ENCODE measurements at places on chromosomes 2 and 18.

DNA sequence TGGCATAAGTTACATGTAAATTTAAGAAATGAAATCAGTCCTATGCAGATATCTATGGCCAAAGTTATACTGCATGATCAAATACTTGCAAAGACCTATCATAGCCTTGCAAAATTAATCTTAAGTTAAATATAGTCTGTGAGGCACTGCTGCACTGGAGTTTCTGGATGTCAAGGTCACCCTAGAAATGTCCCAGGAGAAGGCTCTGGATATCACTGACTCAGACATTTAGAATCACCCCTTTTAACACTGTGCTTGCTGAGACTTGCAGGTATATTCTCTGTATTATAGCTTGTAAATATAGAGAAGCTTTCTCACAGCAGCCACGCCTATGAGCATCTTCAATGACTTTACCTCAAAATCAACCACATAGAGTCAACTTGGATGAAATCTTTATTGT lies 51.5 kb downstream of the ETAA1 start:
- no peak for DNase-seq

GRCh38 chr2:215979620-215980019 lies 33.7 kb downstream of the MREG start:
- DNase-seq: no peak

DNA sequence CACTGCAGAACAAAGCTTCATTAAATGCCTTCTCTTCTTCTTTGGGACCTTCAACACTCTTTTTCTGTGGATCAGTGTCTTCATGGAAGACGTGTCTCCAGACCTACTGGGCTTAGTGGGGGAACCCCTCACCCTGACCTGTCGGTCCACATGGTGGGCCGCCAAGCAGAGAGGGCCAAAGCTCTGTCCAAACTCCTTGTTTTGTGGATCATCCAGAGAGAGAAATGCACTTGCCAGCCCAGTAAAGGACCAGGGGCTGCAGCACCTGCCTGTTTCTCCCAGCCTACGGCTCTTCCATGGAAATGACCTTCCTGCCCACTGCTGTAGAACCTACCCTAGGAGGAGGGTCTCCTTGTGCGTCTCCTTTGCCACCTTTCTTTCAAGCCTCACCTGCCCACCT lies 25.9 kb downstream of the DYSF start:
- DNase-seq: no peak

DNA sequence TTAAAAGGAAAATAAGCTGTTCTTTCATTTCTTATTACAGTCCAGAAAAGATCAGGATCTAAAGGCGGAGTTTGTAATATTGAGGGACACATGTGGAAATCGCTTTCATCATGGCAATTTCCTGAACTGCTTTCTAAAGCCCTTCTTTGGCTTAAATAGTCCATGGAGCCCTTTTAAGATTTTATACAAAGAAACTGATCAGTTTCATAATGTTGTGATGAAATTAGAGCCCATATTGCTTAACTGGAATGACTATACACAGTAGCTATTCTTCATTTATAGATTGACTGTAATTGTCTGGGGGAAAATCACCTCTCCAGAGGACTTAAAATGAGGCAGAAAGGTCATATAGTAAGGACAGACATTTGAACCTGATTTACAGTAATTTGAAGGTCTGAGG lies 322.2 kb downstream of the ETAA1 start:
- no peak for DNase-seq

DNA sequence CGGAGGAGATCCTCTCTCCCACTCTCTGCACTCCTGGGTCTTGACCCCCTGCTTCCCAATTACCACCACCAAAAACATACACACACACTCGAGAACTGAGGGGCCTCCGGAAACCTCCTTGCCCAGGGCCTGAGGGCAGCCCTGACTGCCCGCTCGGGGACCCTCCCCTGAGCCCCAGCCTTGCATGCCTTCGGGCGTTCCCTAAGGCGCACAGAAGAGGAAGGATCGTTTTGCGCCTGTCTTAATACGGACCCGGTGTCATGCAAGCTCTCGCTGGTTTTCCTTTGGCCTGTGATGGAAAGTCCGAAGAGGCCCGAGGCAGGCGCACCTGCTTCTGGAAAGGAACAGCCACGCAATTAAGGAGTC lies 19.8 kb downstream of the POU3F3 start:
- DNase-seq: no peak

- DNase-seq: no peak
Observed at GRCh38 chr2:101057051-101057933, 55.2 kb downstream of the RPL31 start.

DNA sequence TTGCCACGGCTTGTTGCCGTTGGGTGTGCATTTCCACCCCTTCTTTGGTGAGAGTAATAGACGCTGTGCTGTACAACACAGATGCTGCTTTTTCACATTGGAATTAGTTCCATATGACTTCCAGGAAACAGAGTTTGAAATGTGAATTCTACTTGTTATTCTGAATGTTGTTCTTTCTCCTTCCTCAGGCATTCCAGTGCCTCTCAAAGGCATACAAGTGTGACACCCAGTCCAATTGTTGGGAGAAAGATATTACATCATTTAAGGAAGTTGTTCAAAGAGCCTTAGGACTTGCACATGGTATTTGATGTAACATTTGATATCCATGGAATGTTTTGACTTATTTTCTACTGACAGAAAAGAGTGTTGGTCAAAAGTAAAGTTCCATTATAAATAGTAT lies 134.4 kb upstream of the LTBP1 start:
- no peak for DNase-seq

DNA sequence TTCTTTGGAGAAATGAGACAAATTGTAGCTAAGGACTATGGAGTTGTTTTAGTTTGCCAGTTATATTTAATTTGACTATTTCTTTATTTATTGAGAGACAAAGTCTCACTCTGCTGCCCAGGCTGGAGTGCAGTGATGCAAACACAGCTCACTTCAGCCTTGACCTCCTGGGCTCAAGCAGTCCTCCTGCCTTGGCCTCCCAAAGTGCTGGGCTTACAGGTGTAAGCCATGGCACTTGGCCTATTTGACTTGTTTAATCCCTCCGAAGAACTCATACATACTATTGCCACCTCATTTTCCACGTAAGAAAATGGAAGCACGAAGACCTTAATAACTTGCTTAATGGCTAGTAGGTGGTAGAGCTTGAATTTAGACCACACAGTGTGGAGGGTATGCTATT lies 988 bp upstream of the RNF144A start:
- no peak for DNase-seq

GRCh38 chr2:145827235-145827634 lies 1307.3 kb upstream of the ZEB2 start:
- no peak for DNase-seq

GRCh38 chr18:76821875-76822505 lies 367 bp upstream of the ZNF236 start:
- peak; percentile 75 for DNase-seq

GRCh38 chr18:60020107-60020925 lies 120.5 kb downstream of the PMAIP1 start:
- DNase-seq: no peak

GRCh38 chr18:74994502-74995418 lies 214.2 kb downstream of the PTGR3 start:
- DNase-seq: no peak

GRCh38 chr18:7812431-7813063 lies 245.4 kb downstream of the PTPRM start:
- DNase-seq: no peak

DNA sequence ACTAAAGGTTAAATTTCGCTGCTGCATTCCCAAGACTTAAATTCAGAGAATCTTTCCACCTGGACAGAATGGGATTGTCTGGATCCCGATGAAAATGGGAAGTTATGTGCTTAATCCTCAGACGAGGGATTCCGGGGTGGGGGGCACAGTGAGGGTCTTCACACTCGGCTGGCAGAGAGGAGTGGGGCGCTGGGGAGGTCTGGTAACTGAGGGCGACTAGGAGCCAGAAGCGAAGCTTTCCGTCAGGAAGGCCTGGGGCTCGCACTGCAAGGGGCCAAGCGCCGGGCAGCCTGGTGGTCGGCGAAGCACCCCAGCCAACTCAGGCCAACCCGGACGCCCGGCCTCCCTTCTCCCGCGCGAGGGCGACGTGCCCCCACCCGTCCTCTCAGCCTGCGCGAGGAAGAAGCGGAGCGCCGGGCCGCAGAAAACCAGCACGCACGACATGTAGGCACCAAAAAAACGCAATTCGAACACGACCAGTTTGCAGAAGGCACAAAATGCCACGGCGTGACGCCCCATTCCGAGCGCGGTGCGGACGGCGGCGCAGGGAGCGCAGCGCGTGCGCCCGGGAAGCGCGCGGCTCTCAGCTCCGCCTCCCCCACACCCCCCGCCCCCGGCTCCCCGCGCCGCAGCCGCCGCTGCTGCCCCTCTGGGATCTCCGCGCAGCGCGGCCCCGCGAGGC lies 188.1 kb downstream of the ZEB2 start:
- DNase-seq: peak; percentile 31

- DNase-seq: no peak
Observed at GRCh38 chr2:100910111-100910510, 90.2 kb downstream of the NPAS2 start.

DNA sequence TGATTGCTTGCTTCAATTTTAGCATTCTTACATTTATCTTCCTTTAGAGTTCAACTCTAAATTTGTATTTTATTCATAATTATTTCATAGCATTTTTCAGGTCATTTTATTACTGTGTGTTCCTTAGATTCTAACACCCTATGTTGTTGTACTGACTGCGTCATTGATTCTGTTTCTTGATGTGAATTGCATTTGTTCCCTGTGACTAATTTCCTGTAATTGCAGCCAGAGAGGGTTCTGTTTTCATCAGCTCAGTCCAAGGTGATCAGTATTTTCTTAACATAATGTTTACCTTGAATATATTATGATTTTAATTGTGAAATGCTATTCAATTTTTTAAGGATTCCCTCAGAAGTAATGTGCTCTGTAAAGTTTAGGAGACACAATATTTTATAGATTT lies 970.2 kb upstream of the PIK3C3 start:
- no peak for DNase-seq

GRCh38 chr2:186946896-186947467 lies 98.0 kb upstream of the ZSWIM2 start:
- DNase-seq: no peak

DNA sequence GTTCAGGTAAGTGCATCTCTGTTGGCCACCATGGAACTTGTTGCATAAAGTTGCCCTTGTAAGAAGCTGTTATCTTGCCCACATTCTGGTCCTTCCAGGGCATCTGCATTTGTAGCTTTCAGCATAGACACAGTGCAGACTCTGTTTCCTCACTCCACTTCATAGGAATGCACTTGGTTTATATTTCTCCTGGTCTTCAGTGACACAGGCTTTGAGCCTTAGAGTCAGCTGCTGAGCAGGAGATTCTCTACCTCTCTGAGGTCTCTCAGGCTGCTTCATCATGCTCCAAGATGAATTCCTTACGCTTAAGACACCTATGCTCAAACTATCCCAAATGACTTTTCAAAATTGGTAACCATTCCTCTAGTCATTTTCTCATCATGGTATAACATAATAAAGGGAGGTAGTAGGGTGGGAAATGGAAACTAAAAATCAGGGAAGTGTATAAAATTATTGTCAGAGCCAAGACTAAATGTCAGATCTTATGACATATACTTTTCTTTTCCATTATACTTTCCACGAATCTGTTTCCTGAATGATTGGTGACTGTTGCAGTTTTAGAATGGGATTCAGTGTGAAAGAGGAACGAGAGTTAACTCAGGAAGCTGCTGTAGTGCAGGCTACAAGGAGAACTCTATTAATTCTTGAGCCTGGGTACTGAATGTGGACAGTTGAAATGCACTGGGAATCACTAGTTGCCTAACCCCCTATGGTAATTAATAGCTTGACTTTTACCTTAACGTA lies 72.0 kb downstream of the GALNT1 start:
- no peak for DNase-seq

- no peak for DNase-seq
Observed at GRCh38 chr2:98819231-98819766, 88.4 kb upstream of the MGAT4A start.

- DNase-seq: no peak
Observed at GRCh38 chr2:8256905-8257304, 425.0 kb upstream of the ID2 start.

DNA sequence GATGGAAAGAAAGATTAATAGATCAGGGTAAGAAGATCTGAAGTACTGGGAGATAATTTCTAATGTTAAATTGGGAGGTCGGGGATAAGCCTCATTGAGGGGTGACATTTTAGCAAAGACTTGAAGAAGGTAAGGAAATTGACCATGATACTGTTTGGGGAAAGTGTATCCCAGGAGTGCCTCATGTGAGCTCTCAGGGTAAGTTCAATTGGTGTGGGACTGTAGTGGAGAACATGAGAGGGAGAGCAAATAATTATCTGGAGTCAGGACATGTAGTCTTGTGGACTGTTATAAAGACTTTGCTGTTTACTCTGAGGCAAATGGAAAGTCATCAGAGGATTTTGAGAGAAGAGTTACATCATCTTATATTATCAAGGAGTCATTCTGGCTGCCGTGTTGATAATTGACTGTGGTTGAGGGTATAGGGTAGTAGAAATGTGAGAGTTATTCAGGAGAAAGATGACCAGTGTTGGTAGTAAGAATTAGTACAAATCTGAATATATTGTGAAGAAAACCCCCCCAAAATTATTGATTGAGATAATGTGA lies 624.4 kb downstream of the ADCYAP1 start:
- DNase-seq: no peak

DNA sequence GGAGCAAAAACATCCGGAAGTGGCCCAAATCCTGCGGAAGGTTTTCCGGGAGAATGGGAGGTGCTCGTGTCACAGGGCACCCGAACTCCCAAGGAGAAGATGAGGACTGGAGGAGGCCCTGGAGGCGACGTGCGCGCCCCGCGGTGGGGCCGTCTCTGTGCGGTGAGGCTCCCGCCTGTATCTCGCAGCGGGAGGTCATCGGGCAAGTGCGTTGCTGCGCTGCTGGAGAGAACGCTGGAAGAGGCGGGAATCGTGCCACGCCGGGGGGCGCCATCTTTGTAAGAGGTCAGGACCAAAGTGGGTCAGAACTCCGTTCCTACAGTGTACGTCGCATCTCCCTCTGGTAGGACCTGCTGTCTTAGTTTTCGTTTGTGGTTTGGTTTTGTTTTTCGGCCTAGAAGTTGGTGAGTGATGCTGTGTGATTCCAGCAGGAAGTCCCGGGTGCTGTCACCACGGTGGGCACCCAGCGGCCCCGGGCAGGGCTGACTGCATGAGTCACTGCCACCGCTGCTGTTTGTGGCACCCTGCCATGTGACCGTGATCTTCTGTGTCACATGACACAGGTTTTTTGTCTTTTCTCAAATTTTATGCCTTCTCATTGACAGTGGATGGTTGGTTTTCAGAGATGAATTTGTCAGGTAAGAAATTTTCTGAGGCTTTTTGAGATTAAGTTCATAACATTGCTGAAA lies 21.5 kb upstream of the ATP9B start:
- no peak for DNase-seq
